ENCODE measurements at places on chromosomes 2 and 18. TPM values are rescaled to one million over a fixed set of nuclear protein-coding genes. Genes with fewer than 3 reads are reported as not detected.

Gene COL3A1
- polyA plus RNA-seq: 105 TPM

Gene PTGR3
- polyA plus RNA-seq: 49.7 TPM

Gene PLGLB2
- polyA plus RNA-seq: 4.0 TPM

Gene EHBP1
- polyA plus RNA-seq: 29.7 TPM

Gene CCNT2
- 8.5 TPM for polyA plus RNA-seq

Gene NXPH2
- polyA plus RNA-seq: not detected

Gene HNMT
- 22.8 TPM for polyA plus RNA-seq

Gene REG3A
- 468 TPM for polyA plus RNA-seq

Gene TCF7L1
- 1.9 TPM for polyA plus RNA-seq

Gene CDH20
- not detected for polyA plus RNA-seq

Gene TMEM37
- 43.2 TPM for polyA plus RNA-seq

Gene ZSWIM2
- 0.03 TPM for polyA plus RNA-seq

Gene SCN9A
- 2.1 TPM for polyA plus RNA-seq

Gene GPR155
- 0.54 TPM for polyA plus RNA-seq

Gene GKN1
- polyA plus RNA-seq: not detected

Gene FAM110C
- polyA plus RNA-seq: 11.9 TPM

Gene MARCO
- polyA plus RNA-seq: 2.2 TPM

Gene NEURL3
- polyA plus RNA-seq: 3.1 TPM

Gene PRSS56
- polyA plus RNA-seq: not detected

Gene SLC5A7
- polyA plus RNA-seq: not detected

Gene GAD1
- polyA plus RNA-seq: 0.07 TPM

Data from small intestine (tissue), 16 donors.